CD8-positive, alpha-beta T cell (primary cell): ENCODE measurements at places on chromosomes 6 and 20. TPM values are rescaled to one million over a fixed set of nuclear protein-coding genes. Genes with fewer than 3 reads are reported as not detected.
A peak's percentile ranks its signal among the peaks of the same experiment; 100 is the strongest.

- DNase-seq = no peak
These were observed 240.1 kb downstream of the KCNQ5 start for GRCh38 chr6:72861935-72862432.

The TNNC2 gene
- 0.67 TPM for total RNA-seq

The DEFB119 gene
- not detected for total RNA-seq

The UQCC2 gene
- total RNA-seq = 6.8 TPM

The OXT gene
- total RNA-seq = 1.2 TPM

DNA sequence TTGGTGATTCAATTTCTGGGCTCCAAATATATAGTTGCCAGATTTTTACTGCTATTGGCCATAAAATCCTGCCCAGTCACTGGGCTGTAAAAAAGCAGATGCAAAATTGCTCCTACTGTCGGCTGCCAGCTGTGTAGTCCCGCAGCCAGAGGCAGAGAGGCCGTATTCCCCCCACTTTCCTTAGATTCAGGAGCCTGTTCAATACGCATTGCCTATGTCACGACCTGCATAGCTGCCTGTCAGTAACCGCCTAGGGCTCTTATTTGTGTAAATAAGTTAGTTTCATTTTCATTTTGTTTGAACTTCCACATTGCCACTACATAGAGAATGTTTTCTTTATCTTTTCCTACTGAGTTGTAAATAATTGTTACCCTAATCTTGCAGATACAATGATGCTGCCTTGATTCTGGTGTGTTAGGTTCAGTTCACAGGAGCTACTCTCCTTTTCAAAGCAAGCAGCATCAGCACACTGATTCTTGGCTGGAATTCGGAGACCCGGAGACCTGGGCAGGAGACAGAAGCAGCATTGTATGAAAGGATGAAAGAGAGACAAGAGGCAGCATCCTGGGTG, 46.0 kb upstream of the UST start:
- DNase-seq = no peak

The JPH2 gene
- not detected for total RNA-seq

DNA sequence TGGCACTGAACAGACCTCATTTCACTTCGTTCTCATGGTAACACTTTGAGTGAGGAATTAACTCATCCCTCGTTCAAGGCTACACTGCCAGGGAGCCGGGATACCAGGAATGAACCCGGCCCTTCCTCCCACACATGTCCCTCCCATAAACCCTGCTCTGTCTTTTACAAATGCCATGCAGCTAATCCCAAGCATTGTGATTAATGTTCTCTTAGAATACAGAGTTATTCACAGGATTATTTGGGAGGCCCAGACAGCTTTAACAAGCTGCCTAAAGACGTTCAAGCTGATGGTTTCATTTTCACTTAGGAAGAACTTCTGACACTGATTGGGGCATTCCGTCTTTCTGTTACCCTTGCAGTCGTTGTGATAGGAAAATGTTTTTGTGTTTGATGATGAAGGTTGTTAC, 42.5 kb upstream of the CD83 start:
- DNase-seq = no peak

DNA sequence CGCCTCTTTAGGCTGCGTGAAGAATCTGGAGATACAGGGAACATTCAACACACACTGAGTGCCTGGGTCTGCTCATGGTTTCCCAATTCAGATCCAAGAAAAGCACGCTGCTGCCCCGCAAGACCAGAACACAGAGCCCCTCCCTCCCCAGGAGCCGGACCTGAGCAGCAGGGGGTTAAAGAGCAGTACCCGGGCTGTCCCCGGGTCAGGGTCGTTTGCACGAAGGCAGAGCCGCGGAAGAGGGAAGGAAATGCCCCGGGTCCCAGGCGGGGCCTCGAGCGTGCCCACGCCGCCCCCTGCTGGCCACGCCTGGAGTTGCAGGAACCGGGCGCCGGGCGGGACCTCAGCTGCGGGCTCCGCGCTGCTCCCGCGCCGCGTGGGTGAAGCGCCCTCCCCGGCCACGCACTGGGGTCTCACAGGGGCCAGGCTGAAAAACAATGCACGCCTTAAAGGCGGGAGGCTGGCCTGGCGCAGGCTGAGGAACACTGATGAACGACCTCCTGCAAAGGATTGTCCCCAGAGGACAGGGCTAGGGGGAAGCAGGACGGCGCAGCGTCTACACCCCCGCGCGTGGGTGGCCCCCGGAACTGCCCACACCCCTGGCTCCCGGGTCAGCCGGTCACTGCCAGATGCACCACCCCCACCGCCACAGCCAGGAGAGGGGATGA, 48.9 kb downstream of the ANKRD60 start:
- DNase-seq = peak; percentile 52

- DNase-seq = no peak
These were observed 115.2 kb downstream of the CEBPB start for GRCh38 chr20:50305636-50306477.

DNA sequence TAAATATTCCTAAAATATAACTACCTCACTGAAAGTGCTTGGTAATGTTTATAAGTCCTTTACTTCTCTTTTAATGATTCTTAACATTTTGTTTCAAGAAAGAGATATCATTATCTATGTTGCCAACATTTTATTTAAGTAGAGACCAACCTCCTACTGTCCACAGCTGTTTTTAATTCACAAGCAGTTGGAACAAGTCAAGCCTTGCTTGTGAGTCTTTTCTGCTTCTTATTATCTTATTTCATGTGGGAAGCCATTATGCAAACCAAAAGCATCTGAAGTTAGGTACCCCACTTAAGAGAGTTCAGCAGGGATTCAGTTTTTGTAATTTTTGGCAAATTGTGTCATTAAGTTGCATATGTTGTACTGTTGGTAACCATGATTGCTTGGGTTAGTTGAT, 1714.5 kb downstream of the GRIK2 start:
- no peak for DNase-seq

The CLVS2 gene
- total RNA-seq = not detected

DNA sequence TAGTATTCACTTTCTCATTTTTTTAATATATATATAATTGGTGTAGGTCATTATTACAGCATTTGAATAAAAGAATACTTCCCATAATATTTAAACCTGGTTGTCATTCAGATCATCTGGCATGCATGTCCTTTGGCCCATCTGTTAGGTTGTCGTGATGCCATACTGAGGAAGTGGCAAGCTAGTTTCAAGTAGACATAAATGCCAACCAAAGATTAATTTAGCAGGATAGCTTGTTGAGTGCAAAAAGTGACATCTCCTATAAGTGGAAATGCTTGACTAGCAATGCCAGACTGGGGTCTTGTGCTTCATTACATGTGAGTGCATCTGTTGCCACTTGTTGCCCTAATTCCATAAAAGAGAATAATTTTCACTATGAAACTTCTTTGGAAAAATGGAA, 1044.7 kb downstream of the GRIK2 start:
- DNase-seq = no peak

- peak; percentile 28 for DNase-seq
These were observed 126.5 kb downstream of the CDK19 start for GRCh38 chr6:110688661-110689268.

DNA sequence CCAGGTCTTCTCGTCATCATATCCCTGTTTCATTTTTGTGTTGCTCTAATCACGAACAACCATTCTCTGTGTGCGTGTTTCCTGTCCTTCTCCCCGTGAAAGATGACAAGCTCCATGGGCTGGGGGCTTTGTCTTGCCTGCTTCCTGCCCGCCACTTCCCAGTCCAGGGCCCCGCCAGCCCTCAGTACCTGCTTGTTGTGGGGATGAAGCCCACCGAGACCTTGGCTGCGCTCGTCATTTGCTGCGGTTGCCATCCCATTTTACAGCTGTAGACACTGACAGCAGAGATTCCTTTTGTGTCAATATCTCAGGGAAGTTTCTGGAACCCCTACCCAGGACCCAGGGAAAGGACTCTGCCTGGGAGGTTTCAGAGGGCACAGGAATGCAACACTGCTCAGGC, 40.3 kb upstream of the STX16 start:
- no peak for DNase-seq

DNA sequence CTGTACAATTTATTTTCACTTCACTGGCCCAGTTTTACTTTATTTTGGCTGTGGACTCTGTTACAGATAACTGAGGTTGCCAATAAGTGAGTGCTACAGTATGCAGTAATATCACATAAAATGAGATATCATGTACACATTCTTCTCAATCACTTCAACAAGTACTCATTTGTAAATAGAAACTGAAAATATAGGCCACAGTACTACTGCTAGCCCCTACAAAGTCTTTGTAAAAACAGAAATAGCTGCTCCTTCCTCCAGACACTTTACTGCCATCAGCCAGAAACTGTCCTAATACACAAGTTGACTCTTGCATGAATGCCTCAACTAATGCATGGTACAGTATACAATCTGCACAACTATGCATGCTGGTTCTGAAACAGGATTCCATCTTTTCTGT, 9.2 kb downstream of the DTNBP1 start:
- DNase-seq = no peak

DNA sequence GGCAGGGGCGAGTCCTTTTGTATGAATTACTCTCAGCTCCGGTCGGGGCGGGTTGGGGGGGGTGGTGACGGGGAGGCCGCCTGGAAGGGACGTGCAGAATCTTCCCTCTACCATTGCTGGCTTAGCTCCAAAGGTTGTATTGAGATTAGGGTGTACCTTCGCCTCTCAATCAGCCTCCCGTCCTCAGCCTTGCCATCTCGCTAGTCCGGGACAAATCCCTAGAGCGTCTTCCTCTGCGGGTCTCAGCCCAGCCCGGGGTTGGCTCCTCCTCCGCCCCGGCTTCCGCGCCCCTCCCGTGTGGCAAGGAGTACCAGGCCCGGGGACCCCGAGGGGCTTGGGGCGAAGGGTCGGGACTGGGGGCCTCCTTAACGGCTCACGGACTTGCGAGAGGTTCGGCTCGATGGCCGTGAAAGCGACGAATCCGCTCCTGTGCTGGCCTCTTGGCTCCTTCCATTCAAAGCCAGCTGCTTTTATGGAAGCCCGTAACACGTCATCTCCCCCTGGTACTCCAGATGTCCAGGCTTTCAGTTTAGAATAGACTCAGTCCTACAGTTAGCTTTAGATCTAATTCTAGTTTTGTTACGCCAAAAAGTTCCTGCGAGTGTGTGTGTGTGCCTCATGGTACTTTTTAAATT, 636 bp upstream of the EEF1A1 start:
- no peak for DNase-seq

The HMGN3 gene
- total RNA-seq = 22.4 TPM

DNA sequence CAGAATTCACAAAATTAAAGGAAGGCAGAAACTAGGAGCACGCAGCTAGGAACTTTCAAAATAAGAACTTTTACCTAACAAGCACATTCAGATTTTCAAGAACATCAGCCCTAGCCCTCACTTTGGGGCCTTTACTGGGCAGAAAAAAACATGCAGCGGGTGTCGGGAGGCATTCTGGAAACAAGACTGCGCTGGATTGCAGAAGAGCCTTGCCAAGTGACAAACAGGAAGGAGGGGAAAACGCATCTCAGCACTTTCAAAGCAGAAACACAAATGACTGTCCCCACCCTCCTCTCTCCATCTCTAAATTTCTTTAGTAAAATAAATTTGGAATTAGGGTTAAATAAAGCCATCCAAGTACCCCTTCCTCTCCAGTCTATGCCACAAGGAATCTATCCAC, 74.6 kb upstream of the RREB1 start:
- no peak for DNase-seq

DNA sequence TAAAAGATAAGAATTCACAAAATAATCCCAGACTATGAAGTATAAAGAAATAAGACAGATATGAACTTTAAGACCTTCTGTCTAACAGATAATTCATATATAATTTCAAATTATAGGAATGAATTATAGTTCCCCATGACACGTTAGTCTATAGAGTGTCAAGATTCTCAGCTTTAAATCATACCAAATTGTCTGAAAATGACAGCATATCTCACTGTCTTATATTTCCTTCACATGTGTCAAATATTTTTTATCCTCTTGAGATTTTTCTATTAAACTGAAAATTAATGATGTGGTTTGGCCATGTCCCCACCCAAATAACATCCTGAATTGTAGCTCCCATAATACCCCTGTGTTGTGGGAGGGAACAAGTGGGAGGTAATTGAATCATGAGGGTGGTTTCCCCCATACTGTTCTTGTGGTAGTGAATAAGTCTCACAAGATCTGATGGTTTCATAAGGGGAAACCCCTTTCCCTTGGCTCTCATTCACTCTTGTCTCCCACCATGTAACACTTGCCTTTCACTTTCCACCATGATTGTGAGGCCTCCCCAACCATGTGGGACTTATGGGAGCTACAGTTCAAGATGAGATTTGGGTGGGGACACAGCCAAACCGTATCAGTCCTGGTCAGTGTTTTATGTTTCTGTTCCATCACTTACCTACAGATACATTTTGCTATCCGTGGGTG, 825.3 kb upstream of the GJE1 start:
- DNase-seq = no peak

DNA sequence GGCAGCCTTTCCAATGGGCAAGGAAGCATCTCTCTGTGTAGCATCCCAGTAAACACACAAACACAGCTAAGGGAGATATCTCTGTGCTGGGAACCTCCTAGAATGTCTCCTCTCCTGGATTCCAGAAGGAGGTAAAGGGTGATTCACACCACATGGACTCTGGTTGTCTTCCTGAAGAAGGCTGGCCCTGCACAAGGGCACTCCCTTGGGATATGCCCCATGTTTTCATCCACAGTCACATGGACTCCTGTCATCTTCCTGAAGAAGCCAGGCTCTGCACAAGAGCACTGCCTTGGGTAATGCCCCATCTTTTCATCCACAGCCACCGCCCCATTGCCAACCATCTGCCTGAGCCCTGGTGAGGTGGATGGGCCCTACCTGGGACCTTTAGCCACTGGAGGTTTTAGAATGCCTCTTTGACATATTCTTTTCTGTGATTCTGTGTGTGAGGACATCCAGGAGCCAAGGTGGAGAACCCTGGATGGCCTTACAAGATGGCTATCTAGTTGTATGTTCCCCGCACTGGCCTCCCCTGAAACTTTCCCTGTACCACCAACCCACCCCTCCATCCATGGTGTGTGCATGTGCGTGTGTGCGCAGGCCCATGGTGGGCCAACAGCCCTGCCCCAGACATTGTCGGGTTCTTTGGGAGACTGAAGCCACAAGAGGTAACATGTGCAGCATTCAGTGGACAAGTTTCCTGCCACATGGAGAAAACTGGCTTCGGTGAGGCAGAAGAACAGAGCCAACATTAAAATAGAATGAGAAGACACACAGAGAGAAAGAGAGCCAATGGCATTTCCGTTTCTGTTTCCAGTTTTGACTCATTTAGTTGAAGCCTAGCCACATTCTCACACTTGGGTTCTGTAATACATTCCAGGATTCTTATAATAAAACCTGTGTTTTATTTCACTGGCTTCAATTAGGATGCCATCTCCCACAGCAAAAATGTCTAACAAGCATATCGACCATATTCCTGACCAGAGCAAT, 110.2 kb upstream of the CST7 start:
- DNase-seq = no peak

- no peak for DNase-seq
These were observed 1.6 kb downstream of the NOX3 start for GRCh38 chr6:155454008-155454407.

DNA sequence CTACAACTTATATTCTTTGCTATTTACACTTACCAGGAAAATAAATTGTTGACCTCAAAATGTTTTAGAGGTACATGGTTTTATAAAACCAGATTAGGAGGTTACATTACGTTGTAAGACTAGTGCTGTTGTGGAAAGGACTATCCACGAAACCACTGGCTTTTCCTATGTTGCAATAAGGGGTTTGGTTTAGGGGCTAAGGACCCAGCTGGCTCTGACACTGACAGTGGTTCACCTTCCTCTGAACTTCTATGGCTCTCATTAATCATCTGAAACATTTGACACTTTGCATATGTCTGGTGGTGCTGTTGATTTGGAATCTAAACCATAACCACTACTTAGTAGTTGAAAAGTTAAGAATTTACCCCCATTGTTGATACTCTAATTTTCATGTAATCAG, 186.7 kb downstream of the NKAIN2 start:
- DNase-seq = no peak

The HS3ST5 gene
- not detected for total RNA-seq
